ENCODE measurements at places on chromosomes 12 and 14.

- DNase-seq: no peak
Measured at GRCh38 chr12:119686776-119687175, 18.8 kb downstream of the PRKAB1 start.

DNA sequence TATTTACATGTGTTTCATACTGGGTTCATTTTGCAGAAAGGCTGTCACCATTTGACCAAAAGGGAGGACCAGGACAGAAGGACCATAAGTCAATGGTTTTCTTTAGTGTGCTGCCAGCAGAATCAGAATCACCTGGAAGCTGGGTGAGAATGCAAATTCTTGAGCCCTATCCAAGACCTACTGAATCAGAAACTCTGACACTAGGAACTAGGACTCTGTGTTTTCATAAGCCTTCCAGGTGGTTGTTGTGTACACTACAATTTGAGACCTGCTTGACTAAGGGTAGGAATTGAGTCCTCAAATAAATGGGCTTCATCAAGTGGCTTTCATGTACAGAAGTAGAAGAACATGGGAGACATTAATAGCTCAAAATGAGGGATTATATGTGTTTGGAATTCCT, 32.2 kb downstream of the PDE6H start:
- no peak for DNase-seq

GRCh38 chr12:92020983-92021665, 124.5 kb downstream of the BTG1 start:
- no peak for DNase-seq

- DNase-seq: no peak
Measured at GRCh38 chr12:14264778-14265177, 100.7 kb upstream of the ATF7IP start.

GRCh38 chr14:72443991-72444441, 449.9 kb downstream of the DPF3 start:
- DNase-seq: no peak
